ENCODE measurements at places on chromosomes 12 and 14. TPM values are rescaled to one million over a fixed set of nuclear protein-coding genes. Genes with fewer than 3 reads are reported as not detected.
A peak's percentile ranks its signal among the peaks of the same experiment; 100 is the strongest.

DNA sequence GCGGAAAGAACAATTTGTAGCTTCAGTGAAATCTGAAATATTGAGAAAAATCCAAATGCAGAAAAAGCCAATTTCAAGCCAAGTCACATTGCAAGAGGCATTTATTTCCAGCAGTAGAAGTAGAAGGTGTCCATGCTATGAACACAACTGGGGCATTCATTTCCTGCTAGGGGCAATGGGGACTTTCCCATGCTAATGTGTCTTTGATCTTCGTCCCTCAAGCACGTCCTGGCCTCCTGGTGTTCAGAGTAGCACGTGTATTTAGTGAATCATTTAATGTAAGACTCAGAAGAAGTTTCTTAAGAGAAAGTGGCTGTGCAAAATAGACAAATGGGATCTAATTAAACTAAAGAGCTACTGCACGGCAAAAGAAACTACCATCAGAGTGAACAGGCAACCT, 267.9 kb downstream of the TMEM132C start:
- H3K27me3 ChIP-seq: no peaks in the 10 kb centered on the region
- DNase-seq: no peak
- H3K4me3 ChIP-seq: no peak overlapping the region
- no peak overlapping the region for H3K27ac ChIP-seq
- no peaks in the 10 kb centered on the region for H3K36me3 ChIP-seq

- H3K27ac ChIP-seq: peak overlapping the region; percentile 5
- H3K4me1 ChIP-seq: no peaks in the 10 kb centered on the region
- no peak for DNase-seq
- no peaks in the 10 kb centered on the region for H3K27me3 ChIP-seq
- H3K36me3 ChIP-seq: no peaks in the 10 kb centered on the region
These were observed 51.4 kb downstream of the DAD1 start for GRCh38 chr14:22537436-22538310.

DNA sequence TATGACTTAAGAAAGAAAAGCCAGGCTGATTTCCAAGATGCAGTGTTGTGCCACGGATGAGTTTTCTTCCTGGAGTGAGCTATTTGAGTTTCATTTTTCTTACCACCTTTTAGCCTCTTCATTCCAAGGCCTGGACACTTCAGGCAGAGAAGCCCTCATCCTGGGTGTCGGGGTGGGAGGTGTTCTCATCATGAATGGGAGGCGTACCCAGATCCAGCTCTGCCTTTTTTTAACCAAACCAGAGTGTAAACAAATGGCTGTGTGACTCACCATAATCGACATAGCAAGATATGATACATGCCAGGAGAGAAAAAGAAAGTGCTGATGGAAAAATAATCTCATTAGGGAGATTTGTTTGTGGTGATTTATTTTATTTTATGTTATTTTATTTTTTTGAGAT, 79.9 kb downstream of the ARF6 start:
- no peaks in the 10 kb centered on the region for H3K27me3 ChIP-seq
- no peak for DNase-seq
- H3K36me3 ChIP-seq: no peaks in the 10 kb centered on the region
- H3K4me3 ChIP-seq: no peak overlapping the region
- H3K27ac ChIP-seq: peak overlapping the region; percentile 77
- H3K4me1 ChIP-seq: peaks cover 49% of the 10 kb centered on the region

GRCh38 chr12:49868952-49869815, 26.3 kb upstream of the BCDIN3D start:
- no peaks in the 10 kb centered on the region for H3K27me3 ChIP-seq
- peaks cover 5% of the 10 kb centered on the region for H3K4me1 ChIP-seq
- H3K4me3 ChIP-seq: no peak overlapping the region
- H3K27ac ChIP-seq: peak overlapping the region; percentile 33
- peak; percentile 44 for DNase-seq
- no peaks in the 10 kb centered on the region for H3K36me3 ChIP-seq

The MORN3 gene
- 0.32 TPM for total RNA-seq

The KRT80 gene
- 11.5 TPM for total RNA-seq

The TMED10 gene
- 371 TPM for total RNA-seq

The CYP46A1 gene
- 1.8 TPM for total RNA-seq

The AQP2 gene
- not detected for total RNA-seq

The METTL17 gene
- total RNA-seq: 19.0 TPM

Measured in pancreas (tissue), 10 donors.